ENCODE measurements at places on chromosomes 16 and 17.
A peak's percentile ranks its signal among the peaks of the same experiment; 100 is the strongest.

- DNase-seq: no peak
These were observed 4.8 kb downstream of the TMEM170A start for GRCh38 chr16:75459691-75460090.

DNA sequence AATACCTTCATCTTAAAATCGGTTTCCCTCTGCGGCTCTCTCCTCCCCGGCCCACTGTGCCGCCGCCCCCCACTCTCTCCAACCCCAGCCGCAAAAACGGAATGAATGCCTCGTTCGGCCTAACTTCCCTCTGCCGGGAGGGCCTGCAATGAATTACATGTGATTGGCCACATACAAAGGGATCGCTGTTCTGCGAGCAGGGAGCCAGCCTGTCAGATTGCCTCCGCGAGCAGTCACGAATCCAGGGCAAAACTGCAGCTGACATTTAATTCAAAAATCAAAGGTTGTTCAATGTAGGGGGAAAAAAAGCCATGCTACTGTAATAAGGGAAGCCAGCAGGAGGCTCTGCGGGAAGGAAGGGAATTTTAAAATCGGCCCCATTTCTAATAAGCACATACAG lies 84.9 kb downstream of the TBC1D16 start:
- no peak for DNase-seq

- DNase-seq: no peak
These were observed 41.8 kb downstream of the TEKT5 start for GRCh38 chr16:10652730-10653590.

DNA sequence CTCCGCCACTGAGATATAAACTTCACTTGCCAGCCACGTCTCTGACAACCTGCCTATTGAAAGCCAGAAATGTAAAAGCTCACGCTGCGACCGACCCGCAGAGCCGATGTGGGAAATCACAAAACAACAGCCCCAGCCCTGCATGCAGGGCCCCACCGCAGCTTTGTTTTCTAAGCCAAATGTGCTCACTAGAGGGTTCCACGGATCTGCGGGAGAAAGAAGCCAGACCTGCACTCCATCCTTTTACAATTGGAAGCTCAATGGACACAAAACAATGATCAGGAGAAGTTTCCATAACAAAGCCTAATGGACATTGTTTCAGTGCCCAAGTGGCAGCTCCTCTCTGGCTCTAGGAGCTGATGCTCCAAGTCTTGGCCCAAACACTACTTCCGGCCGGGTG lies 33.1 kb downstream of the WIPI1 start:
- DNase-seq: no peak

DNA sequence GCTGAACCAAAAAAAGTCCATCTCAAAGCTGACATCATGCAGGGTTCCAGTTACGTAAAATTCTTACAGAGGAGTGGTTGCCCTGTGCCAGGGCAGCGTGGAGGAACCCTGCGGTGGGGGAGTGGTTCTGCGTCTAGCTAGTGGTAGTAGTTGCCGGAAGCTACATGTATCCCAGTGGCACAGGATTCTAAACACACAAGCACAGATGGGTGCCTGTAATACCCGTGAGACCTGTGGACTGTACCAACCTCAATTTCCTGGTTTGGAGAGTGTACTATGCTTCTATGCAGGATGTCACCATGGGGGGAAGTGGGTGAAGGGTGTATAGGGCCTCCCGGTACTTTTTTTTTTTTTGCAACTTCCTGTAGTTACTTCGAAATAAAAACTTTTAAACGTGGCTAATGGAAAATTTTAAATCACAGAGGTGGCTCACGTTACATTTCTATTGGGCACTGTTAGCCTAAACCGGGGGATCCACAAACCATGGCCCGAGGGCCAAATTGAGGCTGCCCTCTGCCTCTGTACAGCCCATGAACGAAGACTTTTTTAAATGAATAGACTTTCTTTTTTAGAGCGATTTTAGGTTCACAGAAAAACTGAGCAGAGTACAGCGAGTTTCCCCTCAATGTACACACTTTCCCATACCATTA lies 38.5 kb downstream of the TBC1D16 start:
- peak; percentile 15 for DNase-seq

DNA sequence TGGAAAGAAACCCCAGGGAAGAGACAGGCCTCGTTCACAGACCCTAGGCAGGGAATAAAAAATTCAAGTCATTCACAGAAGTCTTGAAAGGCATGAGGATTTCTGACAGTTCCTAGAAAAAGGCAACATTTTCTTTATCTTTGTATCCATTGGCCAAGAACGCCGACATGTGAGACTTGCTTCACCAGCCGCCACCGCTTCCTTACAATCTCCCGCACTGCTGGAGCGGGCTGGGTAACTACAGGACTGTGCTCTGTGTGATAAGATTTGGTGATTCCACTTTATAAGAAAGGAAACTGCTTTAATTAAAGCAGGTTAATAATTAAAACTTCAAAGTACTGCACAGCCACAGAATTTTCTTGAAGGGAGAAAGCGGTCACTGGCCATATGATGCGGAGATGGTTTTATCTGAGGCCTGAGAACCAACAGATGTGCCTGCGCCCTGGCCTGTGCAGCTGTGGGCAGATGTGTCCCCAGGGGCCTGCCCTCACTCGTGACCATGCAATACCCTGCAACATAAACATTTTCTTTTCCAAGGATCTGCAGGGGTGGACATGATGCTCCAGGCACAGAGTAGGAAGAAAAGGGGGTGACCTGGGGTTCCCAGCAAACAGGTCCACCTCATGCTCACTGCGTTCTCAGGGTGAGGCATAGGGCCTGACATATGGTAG lies 13.0 kb upstream of the LGALS3BP start:
- no peak for DNase-seq

- DNase-seq: no peak
These were observed 8.7 kb downstream of the C16orf87 start for GRCh38 chr16:46822270-46822669.

DNA sequence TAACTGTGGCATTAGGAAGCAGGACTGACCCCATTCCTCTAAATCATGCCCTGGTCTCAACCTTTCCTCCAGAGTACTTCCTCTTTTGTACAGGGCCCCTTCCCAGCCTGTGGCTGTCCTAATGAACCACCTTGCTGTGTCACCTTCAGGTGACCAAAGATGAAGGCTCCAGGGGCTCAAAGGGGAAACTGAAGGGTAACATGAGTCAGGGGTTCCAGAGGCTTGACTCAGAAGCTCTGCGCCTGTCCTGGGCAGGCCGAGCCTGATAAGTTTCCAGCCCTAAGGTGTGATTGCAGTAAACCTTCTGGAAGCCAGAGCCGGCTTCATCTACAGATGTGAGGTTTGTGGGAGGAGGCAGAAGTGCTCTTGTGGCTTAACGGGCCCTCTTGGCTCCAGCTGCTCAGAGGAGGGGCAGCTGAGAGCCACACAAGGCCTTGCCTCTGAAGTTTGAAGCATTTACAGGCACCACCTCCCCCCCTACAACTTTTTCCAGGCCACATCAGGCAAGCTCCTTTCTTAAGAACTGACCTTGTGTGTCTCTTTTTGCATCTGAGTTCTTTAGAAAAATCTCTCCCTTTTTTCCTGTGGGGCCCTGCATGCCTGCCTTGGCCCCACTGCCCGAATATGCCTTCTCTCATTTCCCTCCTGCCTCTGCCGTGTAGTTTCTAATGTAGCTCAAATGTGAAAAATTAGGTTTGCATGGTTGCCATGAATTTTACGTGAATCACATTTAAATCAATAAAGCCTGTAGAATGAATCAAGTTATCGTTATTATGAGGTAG lies 149.9 kb downstream of the CLEC16A start:
- peak; percentile 42 for DNase-seq

DNA sequence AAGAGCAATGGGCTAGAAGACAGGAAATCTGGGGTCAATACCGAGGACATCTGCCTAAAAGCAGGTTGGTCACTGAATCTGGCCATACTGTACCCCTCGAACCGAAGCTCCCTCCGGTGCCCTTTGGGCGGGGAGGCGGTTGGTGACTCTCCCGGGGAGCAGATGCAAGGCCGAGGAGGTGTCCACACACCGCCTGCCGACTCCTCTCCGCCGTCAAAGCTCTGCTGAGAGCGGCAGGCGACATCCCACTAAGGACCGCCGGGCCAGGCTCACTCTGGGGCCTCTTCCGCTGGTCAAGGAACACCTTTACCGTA lies 458 bp downstream of the ZNF200 start:
- no peak for DNase-seq

GRCh38 chr16:23902034-23902747 lies 66.4 kb downstream of the PRKCB start:
- no peak for DNase-seq

DNA sequence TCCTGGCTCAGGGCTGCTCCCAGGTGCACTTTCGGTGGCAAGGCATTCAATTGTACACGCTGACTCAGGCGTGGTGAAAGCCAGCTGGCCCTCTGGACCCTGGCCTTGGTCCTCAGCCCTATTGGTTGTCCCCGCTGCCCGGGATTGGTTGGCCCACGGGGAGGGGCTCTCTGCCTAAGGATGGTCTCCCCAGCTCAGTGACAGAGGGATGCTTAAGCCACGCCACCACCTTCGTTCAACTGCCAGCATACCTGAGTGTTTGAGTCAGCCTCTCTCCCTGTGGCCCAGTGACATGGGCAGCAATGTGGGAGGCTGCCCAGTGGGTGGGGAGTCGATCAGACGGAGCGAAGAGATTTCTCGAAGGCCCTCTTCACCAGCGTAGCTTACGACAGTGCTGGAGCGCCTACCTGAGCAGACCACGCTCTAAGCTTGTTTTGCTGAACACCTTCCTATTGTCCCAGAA lies 30.3 kb downstream of the IRF8 start:
- DNase-seq: no peak

- no peak for DNase-seq
These were observed 194.9 kb downstream of the MSI2 start for GRCh38 chr17:57451191-57451590.

GRCh38 chr16:8505327-8505991 lies 84.9 kb downstream of the TMEM114 start:
- DNase-seq: no peak

DNA sequence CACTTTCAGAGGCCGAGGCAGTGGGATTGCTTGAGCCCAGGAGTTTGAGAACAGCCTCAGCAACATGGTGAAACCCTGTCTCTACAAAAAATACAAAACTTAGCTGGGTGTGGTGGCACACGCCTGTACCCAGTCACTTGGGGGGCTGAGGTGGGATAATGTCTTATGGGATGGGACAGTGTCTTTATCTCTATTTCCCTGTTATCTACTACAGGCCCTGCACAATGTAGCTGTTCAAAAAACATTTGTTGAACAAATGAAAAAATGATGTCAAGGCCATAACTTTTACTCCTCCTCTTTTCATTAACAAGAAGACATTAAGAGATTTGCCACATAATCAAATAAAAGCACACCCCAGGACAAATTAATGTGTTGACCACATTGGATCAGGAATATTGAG lies 13.8 kb downstream of the TUBG1 start:
- DNase-seq: no peak

- DNase-seq: no peak
These were observed 18.4 kb upstream of the CIBAR2 start for GRCh38 chr16:85130705-85131028.

- no peak for DNase-seq
These were observed 6.3 kb downstream of the STARD3 start for GRCh38 chr17:39643271-39643670.

DNA sequence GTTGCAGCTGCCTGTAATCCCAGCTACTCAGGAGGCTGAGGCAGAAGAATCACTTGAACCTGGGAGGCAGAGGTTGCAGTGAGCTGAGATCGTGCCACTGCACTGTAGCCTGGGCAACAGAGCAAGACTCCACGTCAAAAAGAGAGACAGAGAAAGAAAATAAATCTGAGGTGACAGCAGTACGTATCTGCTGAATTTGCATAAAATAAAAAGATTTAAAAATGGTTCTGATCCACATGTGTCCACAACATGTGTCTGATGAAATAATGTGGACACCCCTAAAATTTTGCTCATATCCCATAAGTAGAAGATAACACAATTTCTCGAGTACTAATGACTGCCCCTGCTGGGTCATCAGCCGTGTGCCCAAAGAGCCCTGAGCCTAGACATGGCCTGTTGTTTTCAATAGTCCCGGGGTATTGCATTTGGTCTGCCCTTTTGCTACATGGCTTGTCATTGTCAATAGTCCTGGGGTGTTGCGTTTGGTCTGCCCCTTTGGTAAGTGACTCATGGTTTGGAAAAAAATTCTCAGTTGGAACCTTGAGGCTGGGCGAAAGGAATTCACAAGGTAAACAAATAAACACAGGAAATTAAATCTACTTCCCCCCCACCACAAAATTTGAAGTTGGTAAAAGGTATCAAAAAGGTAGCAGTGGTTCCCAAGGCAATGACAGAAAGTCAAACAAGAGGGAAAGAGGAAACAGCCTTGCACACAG lies 434.6 kb upstream of the MAF start:
- DNase-seq: no peak

DNA sequence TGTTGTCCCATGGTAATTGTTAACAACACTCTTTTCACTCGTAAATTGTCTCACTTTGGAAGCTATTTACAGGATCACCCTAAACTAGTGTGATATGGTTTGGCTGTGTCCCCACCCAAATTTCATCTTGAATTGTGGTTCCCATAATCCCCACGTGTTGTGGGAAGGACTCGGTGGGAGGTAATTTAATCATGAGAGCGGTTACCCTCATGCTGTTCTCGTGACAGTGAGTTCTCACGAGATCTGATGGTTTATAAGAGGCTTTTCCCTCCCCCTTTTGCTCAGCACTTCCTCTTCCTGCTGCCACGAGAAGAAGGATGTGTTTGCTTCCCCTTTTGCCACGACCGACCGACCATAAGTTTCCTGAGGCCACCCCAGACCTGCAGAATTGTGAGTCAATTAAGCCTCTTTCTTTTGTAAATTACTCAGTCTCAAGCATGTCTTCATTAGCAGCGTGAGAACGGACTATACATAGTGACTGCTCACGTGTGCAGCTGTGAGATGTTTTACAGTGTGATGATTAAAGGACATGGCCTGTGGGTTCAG lies 34.4 kb downstream of the DNAH3 start:
- no peak for DNase-seq

- no peak for DNase-seq
These were observed 20.0 kb upstream of the GLG1 start for GRCh38 chr16:74626741-74627416.

- DNase-seq: no peak
These were observed 26.9 kb downstream of the AP1G1 start for GRCh38 chr16:71781741-71782140.

DNA sequence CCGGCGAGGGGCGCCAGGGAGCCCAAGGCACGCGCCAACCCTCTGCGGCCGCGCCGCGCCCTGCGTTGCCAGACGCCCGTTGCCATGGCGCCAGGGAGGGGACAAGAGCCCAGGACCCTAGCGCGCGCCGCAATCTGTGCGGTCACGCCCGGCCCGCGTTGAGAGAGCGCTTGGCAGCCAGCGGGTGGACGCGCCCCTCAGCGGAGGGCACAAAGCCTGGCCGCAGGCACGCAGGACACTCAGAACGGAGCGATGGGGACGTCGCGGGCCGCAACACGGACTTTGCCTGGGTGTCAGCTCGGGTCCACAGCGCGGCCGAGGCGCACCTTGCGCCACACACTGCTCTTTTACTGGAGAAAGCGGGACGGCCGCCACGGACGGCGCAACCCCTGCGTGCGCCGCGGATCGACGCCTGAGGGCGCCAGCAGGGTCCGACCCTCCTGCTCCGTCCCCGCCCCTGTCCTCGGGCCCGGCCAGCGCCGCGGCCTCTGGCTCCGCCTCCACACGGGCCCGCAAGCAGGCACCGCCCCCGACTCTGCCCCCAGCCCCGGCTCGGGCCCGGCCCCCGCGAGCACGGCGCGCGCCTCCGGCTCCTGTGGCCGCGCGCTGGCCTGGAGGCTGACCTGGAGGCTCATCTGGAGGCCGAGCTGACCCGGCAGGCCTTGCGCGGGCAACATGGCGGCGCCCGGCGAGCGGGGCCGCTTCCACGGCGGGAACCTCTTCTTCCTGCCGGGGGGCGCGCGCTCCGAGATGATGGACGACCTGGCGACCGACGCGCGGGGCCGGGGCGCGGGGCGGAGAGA lies at the start of gene GFER:
TSS of gene GFER (plus strand) at position 650 of the 803 bp plus-strand sequence. CDS start at position 676, 26 bp downstream.
- peak; percentile 80 for DNase-seq

- DNase-seq: no peak
These were observed 10.5 kb downstream of the POLDIP2 start for GRCh38 chr17:28346746-28347246.
